ENCODE measurements at places on chromosomes 5 and 9. TPM values are rescaled to one million over a fixed set of nuclear protein-coding genes. Genes with fewer than 3 reads are reported as not detected.
A peak's percentile ranks its signal among the peaks of the same experiment; 100 is the strongest.

Gene PRR16
- total RNA-seq = 0.42 TPM

Gene FPGS
- total RNA-seq = 67.7 TPM

Gene DMRT3
- total RNA-seq = not detected

Gene LCP2
- total RNA-seq = 0.37 TPM

Gene PCBD2
- 12.8 TPM for total RNA-seq

Gene OLFM1
- total RNA-seq = 31.8 TPM

Gene TMEM203
- total RNA-seq = 50.6 TPM

Gene STPG3
- 0.21 TPM for total RNA-seq

Gene TESK1
- total RNA-seq = 18.9 TPM

Gene ACSL6
- total RNA-seq = 4.8 TPM

Gene HTR4
- total RNA-seq = not detected

Gene OR13C9
- not detected for total RNA-seq

Gene EMB
- total RNA-seq = 36.3 TPM

Gene ZNF79
- total RNA-seq = 9.0 TPM

Gene PTPDC1
- 9.2 TPM for total RNA-seq

- no peaks in the 10 kb centered on the region for H3K36me3 ChIP-seq
- no peak overlapping the region for H3K4me3 ChIP-seq
- H3K27ac ChIP-seq = no peak overlapping the region
- H3K27me3 ChIP-seq = no peaks in the 10 kb centered on the region
- H3K4me1 ChIP-seq = no peaks in the 10 kb centered on the region
These were observed 442.6 kb downstream of the MAT2B start for GRCh38 chr5:163947848-163948666.

GRCh38 chr5:150589862-150590601 lies 50.4 kb upstream of the SYNPO start:
- no peak overlapping the region for H3K27ac ChIP-seq
- H3K4me1 ChIP-seq = peaks cover 17% of the 10 kb centered on the region
- H3K27me3 ChIP-seq = no peaks in the 10 kb centered on the region
- DNase-seq = peak; percentile 64
- H3K36me3 ChIP-seq = no peaks in the 10 kb centered on the region

GRCh38 chr5:31407921-31408693 lies 123.8 kb downstream of the DROSHA start:
- H3K27ac ChIP-seq = no peak overlapping the region
- H3K4me1 ChIP-seq = peaks cover 3% of the 10 kb centered on the region
- peaks cover 54% of the 10 kb centered on the region for H3K36me3 ChIP-seq
- no peaks in the 10 kb centered on the region for H3K27me3 ChIP-seq
- no peak overlapping the region for H3K4me3 ChIP-seq

DNA sequence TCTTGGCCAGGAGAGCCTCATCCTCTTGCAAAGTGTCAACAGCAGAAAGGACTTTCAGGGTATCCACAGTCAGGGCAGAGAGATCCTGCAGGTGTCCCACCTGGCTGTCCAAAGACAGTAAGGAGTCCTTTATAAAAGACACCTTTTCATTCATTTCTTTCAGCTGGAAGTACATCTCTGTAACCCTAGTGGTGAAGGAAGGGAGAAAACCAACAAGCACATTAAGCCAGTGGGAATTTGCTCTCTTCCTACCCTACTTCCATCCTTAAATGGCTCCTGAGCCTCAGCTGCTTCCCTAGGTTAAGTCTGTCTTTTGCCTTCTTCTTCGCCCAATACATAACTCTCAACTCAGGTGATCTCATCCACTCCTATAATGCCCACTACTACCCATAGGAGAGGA lies 124.8 kb downstream of the TRPM6 start:
- no peak overlapping the region for H3K4me3 ChIP-seq
- DNase-seq = no peak
- no peak overlapping the region for H3K27ac ChIP-seq
- H3K4me1 ChIP-seq = no peaks in the 10 kb centered on the region

- H3K27ac ChIP-seq = no peak overlapping the region
- no peaks in the 10 kb centered on the region for H3K27me3 ChIP-seq
- peaks cover 16% of the 10 kb centered on the region for H3K4me1 ChIP-seq
- no peak overlapping the region for H3K4me3 ChIP-seq
- no peaks in the 10 kb centered on the region for H3K36me3 ChIP-seq
These were observed 12.9 kb downstream of the NLN start for GRCh38 chr5:65734921-65735320.

DNA sequence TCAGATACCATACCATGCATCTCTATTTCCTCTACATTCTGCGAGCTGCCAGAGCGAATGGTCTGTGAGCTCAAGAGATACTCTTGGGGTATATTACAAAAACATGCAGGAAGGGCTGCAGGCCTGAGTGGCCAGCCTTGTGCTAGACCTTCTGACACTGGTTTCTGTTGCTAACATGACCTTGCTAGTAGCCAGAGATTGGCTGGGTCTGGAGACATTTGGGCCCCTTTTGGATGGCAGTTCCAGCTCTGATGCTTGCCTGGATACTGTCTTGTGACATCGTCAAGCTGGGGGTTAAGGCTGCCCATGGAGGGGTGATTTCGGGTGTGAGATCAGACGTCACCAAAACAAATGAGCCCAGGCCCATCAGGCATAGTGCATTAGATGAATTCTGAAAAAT lies 56.1 kb upstream of the FSTL4 start:
- no peaks in the 10 kb centered on the region for H3K36me3 ChIP-seq
- no peak overlapping the region for H3K4me3 ChIP-seq
- no peaks in the 10 kb centered on the region for H3K4me1 ChIP-seq
- no peaks in the 10 kb centered on the region for H3K27me3 ChIP-seq

GRCh38 chr5:167643631-167644280 lies 647.7 kb upstream of the WWC1 start:
- H3K36me3 ChIP-seq = no peaks in the 10 kb centered on the region
- no peak overlapping the region for H3K4me3 ChIP-seq
- no peaks in the 10 kb centered on the region for H3K27me3 ChIP-seq
- no peak overlapping the region for H3K27ac ChIP-seq
- H3K4me1 ChIP-seq = no peaks in the 10 kb centered on the region
- no peak for DNase-seq

DNA sequence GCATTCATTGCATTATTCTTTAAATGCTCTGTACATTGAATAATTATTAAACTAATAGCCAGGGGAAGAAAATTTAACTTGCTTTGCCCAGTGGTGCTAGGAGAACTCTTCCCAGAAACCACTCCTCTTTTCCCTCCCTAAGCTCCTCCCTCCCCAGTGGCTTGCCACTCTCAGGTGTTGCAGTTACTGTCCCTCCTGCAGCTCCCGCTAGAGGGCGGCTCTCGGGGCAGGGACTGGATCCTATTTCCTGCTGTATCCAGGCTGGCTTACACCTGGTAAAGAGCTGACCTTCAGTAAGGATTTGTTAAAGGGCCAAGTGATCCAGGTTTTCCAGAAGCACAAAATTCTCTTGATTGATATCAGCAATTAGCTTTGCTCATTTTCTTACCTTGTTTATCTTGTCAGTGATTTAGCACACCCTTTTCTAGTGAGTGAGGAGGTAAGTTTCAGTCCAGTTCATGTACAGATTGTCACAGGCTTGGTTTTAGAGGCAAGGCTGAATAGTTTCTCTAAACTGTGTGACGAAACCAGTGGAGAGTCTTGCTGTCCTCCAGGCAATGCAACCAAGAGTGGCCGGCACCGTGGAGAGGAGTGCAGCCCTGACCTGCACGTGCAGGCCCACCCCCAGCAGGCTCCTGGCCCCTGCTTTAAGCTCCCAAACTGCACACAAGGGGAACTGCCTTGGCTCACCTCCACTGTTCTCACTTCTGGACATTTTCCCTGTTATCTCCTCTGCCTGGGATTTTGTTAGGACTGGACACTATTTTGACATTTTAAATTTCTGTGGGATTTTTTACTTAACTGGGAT lies 423.8 kb downstream of the SPOCK1 start:
- H3K27me3 ChIP-seq = no peaks in the 10 kb centered on the region
- DNase-seq = peak; percentile 94
- no peak overlapping the region for H3K4me3 ChIP-seq
- H3K4me1 ChIP-seq = peaks cover 24% of the 10 kb centered on the region
- peak overlapping the region; percentile 13 for H3K27ac ChIP-seq

- no peaks in the 10 kb centered on the region for H3K27me3 ChIP-seq
- H3K4me1 ChIP-seq = no peaks in the 10 kb centered on the region
- DNase-seq = peak; percentile 14
These were observed 26.5 kb downstream of the OXCT1 start for GRCh38 chr5:41843456-41844370.

DNA sequence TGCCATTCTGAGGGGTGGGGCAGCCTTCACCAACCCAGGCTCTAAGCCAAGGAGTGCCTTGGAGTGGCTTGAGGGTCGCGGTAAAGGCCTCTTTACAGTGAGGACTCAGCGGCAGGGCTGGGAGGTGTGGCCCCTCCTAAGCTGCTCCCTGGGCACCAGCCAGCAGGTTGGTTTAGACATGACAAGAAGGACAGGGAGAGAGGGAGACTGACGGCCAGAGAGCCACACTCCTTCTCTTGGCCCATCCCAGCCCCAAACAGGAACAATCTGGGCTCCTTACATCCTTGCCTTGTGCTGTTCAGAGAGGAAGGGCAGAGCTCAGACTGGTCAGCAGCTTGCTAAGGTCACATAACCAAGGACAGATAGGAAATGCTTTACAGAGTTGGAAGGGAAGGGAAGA lies 94.5 kb downstream of the LMX1B start:
- no peaks in the 10 kb centered on the region for H3K36me3 ChIP-seq
- no peak overlapping the region for H3K4me3 ChIP-seq
- peaks cover 17% of the 10 kb centered on the region for H3K4me1 ChIP-seq
- peaks cover 50% of the 10 kb centered on the region for H3K27me3 ChIP-seq
- H3K27ac ChIP-seq = no peak overlapping the region

DNA sequence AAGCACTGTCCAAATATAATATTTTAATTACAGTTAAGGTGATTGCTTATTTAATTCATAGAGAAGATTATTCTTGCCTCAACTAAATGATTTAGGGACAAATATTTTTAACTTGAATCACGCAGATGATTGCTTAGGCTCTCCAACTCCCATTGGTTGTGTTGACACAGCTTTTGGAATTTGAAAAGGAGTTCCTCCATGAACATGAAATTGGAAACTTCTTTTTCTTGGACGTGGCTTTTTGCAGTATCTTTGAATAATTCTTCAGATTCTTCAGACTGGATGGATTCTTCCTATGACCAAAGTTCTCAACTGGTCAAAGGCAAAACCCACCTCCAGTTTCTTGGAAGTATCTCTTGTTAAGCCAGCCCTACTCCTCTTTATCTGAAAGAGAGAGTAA lies 456.4 kb upstream of the KLF4 start:
- H3K27ac ChIP-seq = no peak overlapping the region
- peaks cover 8% of the 10 kb centered on the region for H3K36me3 ChIP-seq
- H3K4me3 ChIP-seq = no peak overlapping the region
- peaks cover 6% of the 10 kb centered on the region for H3K4me1 ChIP-seq
- H3K27me3 ChIP-seq = no peaks in the 10 kb centered on the region
- DNase-seq = no peak

- H3K27me3 ChIP-seq = peaks cover 8% of the 10 kb centered on the region
- no peak for DNase-seq
- H3K27ac ChIP-seq = no peak overlapping the region
- peaks cover 8% of the 10 kb centered on the region for H3K36me3 ChIP-seq
These were observed 46.1 kb downstream of the PCDH1 start for GRCh38 chr5:141832131-141832530.

DNA sequence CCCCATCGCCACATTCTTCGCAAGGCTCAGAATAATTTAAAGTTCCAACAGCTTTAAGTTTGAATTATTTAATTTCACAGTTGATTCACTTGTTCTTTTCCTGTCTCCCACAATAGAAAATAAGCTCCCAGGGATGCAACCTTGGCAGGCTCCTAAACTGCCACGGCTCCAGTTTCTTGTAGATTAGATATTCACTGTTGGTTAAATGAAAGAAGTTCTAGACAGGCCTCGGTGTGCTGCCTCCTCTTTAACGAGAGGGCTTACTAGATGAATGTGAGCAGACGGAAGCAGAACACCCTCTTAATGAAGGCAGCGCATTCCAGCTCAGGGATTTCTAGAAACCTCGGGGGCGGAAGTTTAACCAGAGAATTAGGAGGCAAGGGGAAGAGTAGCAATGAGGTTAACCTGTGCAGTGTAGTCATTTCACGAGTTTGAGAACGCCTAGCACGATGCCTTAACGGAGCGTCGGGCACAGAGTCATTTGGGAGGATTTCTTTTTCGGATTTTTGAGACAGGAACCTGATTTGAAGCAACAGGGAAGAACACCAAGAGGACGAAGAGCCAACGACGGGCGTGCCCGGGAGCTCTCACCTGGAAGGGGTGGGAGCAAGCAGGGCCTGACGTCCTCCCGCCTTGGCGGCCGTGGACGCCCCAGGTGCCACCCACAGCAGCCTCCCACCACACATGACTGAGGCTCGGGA lies 637 bp upstream of the SMC5 start:
- peaks cover 22% of the 10 kb centered on the region for H3K36me3 ChIP-seq
- peaks cover 46% of the 10 kb centered on the region for H3K4me1 ChIP-seq
- H3K27me3 ChIP-seq = peaks cover 5% of the 10 kb centered on the region

- H3K27ac ChIP-seq = no peak overlapping the region
- no peak for DNase-seq
- peaks cover 13% of the 10 kb centered on the region for H3K4me1 ChIP-seq
- no peak overlapping the region for H3K4me3 ChIP-seq
- peaks cover 9% of the 10 kb centered on the region for H3K27me3 ChIP-seq
- no peaks in the 10 kb centered on the region for H3K36me3 ChIP-seq
These were observed 33.0 kb upstream of the ANGPTL2 start for GRCh38 chr9:127155314-127155960.

DNA sequence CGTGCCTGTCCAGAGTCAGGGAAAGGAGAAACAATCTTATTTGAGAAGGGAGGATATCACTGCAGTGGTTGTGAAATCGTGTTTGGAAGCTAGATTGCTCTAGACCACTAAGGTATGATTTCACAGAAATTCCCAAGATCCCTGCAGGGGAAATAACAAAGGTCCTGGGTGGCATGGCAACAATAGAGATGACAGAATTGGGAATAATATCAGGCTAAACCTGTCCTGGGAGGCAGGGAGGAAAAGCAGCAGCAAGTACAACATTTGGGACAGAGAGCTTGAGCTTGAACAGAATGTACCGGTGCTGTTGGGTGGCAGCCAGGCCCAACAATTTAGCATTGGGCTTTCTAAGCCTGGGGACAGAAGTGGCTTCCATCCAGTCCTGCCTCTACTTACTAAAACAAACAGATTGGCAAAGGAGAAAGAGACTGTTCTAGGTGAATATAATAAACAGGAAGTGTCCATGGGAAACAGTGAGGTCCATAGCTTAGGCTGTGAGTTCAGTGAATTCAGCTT lies 17.0 kb upstream of the ARHGAP26 start:
- no peaks in the 10 kb centered on the region for H3K27me3 ChIP-seq
- H3K27ac ChIP-seq = no peak overlapping the region
- H3K36me3 ChIP-seq = peaks cover 2% of the 10 kb centered on the region
- no peak overlapping the region for H3K4me3 ChIP-seq
- DNase-seq = no peak
- peaks cover 10% of the 10 kb centered on the region for H3K4me1 ChIP-seq

DNA sequence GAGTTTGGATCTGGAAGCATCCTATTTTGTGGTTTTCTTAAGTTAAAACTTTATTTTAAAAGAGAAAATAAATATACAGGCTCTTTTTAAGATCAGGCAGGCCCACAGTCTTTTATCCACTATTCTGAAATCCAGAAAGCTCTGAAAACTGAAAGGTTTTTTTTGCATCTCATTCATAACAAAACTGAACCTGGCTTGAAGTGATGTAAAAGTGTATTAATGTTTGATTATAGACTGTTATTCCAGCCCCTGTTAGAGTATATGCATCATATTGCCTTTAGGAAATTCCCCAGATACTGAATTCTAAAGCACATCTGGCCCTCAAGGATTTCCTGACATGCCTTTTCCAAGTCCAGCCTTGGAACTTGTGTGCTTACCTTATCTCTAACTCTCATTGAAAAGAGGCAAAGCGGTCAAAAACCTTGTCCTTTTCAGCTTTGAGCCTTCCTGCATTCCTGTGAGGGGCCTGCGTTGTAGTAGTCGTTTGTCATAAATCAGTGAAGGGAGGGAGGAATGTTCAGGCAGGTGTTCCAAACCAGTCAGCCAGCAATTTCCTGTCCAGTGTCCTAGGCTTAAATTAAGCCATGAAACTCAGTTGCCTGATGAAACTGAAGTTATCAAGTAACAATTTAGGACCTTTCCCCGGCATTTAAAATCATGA lies 110.4 kb downstream of the TLE4 start:
- peaks cover 12% of the 10 kb centered on the region for H3K36me3 ChIP-seq
- DNase-seq = no peak
- H3K27ac ChIP-seq = peak overlapping the region; percentile 4
- no peak overlapping the region for H3K4me3 ChIP-seq
